Type B pancreatic cell (in vitro differentiated cells): ENCODE measurements at places on chromosomes 3 and 15.

DNA sequence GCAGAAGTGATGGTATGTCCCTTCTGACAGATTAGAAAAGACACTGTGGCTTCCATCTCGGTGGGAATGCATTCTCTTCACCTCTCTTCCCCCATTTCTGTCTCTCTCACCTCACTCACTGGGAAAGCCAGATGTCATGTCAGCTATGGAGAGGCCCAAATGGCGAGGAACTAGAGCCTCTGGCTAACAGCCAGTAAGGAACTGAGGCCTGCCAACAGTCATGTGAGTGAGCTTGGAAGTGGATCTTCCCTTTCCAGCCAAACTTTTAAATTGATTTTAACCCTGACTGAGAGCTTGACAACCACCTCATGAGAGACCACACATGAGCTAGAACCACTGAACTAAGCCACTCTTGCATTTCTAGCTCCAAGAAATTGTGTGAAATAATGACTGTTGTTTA is 35.2 kb upstream of the CDAN1 start:
- no peak for DNase-seq

GRCh38 chr15:26758079-26758478 is 14.8 kb downstream of the GABRB3 start:
- no peak for DNase-seq

DNA sequence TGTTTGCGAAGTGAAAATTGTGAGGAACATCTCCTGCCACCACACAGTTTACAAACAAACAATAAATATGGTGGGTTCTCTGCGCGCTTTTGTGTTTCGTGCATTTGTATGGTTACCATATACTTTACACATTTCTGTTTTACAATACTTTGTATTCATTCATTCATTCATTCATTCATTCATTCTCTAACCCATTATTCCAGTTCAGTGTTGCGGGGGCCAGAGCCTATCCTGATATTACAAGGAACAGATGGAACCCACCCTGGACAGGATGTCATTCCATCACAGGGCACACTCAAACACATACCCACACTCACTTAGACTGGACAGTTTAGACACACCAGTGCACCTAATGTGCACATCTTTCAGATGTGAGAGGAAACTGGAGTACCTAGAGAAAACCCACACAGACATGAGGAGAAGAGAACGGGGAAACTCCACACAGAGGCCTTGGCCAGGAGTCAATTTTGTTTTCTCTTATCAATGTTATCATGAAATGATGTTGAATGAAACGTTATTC is 160.5 kb downstream of the FNDC3B start:
- no peak for DNase-seq

DNA sequence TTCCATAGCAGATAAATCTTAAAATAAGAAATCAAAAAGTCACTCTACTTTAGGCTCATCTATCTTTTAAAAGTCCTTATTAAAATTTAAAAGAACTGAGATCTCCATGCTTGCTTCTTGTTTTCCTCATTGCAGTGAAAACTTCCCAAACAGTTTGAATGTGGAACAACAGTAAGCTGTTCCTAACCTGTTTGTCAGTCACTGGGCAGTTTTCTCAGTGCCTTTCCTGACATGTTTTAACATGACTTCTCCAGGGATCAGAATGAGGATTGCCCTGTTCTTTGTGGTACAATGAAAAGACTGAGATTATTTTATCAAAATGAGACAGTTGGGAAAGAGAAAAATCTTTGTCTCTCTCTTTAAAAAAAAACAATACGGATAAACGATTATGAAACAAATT is 774 bp downstream of the GPR87 start:
- no peak for DNase-seq

DNA sequence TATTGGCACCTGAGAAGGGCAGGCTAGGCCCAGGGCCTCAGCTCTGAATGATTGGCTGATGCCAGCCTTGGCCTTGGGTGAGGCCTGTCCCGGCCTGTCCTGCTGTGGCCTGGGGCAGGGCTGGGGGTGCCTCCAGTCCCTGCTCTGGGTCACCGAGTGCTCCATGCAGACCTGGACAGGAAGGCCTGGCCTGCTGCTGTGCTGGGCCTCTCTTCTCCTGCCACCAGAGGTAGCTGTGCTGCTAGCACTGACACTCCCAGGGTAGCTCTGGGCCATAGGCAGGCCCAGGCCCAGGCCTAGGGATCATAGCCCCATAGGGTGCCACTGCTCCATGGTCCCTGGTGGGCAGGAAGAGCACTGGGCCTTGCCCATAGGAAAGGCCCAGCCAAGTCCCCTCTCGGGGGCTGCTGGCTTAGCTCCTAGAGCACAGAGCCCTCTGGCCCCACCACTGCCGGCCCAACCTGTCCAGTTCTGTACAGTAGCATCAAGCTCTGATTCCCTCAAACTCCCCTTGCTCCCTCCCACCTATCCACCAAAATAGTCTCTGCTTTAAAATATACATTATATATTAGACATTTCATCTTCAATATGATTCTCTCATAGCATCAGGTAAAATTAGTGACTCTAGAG is 18.2 kb downstream of the ABTB1 start:
- DNase-seq: no peak

- DNase-seq: no peak
Observed at GRCh38 chr3:189294649-189295048, 122.9 kb downstream of the TPRG1 start.

DNA sequence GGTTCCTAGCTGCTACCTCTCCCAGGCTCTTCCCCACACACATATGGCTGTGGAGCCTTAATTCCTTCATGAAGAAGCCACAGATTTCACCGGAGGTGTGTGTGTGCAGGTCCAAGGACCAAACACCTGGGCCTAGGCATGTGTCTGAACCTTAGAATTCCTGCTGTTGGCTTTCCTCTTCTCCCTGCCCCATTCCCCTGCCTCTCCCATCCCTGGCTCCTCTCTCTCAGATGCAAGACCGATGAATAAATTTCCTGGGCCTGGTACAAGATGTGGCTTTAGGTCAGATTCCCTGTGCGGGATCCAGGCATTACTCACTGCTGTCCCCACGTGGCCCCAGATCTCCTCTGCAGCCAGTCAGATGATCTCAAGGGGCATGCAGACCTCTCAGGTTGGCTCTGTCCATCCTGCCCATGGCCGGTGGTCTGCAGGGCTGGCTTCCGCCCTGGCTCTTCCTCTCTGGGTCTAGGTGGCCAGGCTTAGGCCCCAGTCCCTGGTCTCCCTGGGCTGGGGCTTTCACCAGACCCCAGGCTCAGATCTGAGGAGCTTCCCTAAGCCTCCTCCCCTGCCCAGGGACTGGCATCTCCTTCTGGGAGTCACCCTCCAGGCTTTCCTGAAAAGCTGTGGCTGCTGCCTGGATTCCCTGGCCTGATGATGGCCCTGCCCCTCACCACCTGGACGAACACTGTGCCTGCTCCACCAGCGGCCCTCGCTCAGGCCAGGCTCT is 20.5 kb downstream of the CCR9 start:
- DNase-seq: no peak

- DNase-seq: no peak
Observed at GRCh38 chr3:186609247-186609868, 3.5 kb upstream of the AHSG start.

GRCh38 chr15:31346367-31347066 is 19.9 kb downstream of the KLF13 start:
- no peak for DNase-seq

DNA sequence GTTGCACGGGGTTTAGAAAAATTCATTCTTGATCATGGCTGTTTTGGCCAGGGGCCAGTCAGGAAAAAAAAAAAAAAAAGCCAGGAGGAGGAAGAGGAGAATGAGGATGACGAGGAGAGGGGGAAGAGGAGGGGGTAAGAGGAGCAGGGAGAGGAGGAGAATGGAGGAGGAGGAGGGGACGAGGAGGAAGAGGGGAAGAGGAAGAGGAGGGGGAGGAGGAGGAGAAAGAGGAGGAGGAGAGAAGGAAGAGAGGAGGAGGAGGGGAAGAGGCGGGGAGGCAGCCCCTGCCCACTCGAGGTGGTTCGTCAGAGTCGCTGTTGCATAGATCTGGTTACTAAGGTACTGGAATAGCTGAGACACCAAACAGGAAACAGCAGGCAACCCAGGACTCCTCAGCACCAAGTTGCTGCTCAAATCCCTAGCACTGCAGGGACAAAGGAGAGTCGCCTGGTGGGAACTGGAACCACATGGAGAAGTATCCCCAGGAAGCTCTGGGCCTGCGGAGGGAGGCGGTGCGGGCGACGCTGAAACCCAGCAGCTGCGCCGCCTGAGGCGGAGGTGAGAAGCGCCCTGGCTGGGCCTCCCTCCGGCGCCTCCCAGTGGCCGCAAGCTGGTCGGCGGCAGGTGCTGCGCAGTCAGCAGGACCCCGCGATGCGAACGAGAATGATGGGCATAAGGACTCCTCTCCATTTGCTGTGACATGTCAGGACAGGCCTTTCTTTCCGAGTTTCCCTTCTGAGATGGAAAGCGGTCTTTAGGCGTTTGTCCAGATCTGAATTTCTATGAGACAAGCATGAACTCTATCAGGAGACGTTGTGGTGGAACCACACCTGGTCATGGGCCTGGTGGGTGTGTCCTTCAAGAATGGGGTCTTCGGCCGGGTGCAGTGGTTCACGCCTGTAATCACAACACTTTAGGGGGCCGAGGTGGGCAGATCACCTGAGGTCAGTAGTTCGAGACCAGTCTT is 17.5 kb downstream of the FAM240A start:
- DNase-seq: peak; percentile 84

GRCh38 chr3:39501968-39502837 is 34.7 kb downstream of the MOBP start:
- no peak for DNase-seq

- no peak for DNase-seq
Observed at GRCh38 chr15:62147551-62147950, 17.5 kb downstream of the C2CD4B start.

- DNase-seq: no peak
Observed at GRCh38 chr3:99232696-99233095, 331.2 kb upstream of the DCBLD2 start.

DNA sequence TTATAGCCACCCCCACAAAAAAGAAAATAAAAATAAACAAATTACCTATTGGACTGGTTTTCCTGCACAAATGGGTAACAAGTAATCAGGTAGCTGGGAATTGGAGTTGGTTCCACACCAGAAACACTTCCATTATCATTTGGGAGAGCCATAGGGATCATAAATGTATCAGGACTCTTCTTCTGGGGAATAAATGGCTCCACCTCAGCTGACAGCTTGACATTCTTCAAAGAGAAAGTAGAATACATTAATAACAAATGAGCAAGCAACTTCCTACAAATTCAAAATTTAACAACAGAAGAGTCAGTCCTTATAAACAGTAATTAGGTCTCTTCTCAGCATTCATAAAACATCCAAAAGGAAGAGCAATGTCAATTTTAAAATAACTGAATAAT is 8.7 kb downstream of the SECISBP2L start:
- DNase-seq: no peak

GRCh38 chr15:45885801-45886200 is 251.0 kb downstream of the SQOR start:
- DNase-seq: no peak

GRCh38 chr3:19070325-19070724 is 78.0 kb upstream of the KCNH8 start:
- no peak for DNase-seq

GRCh38 chr15:99452728-99453636 is 112.8 kb upstream of the MEF2A start:
- DNase-seq: no peak

DNA sequence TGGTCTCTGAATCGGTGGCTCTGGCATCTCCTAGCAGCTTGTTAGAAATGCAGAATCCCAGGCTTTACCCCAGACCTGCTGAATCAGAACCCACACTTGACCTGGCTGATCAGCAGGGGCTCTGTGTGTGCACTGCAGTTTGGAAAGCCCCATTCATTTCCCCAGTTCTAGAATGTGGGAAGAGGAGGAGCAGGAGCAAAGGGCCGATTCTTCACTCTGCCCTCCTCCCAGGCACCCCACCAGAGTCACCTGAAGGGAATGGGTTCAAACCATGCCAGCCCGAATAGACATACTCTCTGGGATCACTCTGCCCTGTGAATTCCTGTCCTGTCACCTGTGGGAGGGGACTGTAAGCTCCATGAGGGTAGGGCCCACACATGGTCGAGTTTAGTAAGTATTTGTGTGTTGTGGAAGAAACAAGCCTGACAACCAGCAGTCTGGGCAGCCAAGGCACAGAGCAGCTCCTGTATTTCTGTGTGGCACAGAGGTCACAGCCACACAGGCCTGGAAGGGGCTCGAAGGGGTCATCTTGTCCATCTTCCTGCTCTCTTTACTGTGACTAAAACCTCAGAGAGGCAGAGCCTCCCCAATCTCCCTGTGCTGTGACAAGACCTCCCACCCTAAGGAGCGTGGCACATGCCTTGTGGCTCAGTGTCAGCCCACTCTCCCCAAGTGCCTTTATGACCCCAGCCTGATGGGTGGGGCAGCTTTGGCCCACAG is 29.0 kb upstream of the HHATL start:
- peak; percentile 32 for DNase-seq

DNA sequence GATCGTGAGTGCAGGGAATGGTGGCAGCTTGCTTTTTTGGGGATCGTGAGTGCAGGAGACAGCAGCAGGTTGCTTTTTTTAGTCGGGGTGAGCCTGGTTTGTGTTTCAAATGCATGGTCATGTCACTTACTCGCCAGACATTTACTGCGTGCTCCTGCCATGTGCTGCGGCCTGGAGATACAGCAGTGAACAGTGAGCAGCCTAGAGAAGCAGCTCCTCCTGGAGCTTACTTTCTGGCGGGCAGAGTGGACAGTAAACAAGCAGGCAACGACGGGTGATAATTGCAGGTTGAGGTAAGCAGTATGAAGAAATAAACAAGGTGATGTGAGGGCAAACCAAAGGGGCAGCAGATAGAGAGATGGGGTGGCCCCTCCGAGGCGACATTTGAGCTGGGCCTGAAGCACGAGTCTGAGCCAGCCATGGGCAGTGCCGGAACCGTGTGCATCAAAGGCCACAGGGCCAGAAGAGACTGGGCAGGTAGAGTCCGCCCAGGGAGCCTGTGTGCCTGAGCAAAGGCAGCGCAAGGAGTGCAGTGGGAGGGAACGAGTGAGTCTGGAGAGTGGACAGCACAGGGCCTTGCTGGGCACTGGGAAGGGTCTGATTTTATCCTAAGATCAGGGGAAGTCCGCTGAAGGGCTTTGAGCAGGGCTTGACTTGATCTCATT is 57.3 kb upstream of the RASA2 start:
- peak; percentile 34 for DNase-seq

DNA sequence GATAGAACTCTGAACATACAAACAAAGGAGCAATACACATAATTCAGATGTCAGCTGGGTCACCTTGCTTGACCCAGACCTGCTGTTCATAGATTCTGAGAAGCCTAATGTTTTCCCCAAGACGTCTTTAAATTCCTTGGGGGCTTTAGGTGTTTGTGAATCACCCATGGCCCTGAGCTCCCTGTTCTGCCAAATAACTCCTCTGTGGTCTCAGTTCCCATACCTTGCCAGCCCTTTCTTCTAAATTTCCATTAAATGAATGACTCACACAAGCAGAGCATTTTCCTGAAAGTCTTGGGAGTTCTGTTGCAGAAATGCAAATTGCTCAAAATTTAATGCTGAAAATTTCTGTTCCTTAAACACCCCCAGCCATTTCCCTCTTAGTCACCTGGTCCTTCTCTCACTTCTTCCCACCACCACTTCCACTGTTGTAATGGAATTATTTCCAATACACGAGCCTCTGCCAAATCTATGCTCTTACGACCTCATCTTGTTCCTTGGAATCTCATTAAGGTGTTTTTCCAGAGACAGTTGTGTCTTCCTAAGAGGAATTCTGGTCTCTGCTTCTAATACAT is 33.4 kb upstream of the PSMD6 start:
- no peak for DNase-seq
